ENCODE measurements at places on chromosomes 6 and 20.

GRCh38 chr6:83970582-83970981 lies 63.0 kb upstream of the MRAP2 start:
- DNase-seq, result no peak

- no peak for DNase-seq
Measured at GRCh38 chr6:77326029-77326428, 137.3 kb downstream of the HTR1B start.

DNA sequence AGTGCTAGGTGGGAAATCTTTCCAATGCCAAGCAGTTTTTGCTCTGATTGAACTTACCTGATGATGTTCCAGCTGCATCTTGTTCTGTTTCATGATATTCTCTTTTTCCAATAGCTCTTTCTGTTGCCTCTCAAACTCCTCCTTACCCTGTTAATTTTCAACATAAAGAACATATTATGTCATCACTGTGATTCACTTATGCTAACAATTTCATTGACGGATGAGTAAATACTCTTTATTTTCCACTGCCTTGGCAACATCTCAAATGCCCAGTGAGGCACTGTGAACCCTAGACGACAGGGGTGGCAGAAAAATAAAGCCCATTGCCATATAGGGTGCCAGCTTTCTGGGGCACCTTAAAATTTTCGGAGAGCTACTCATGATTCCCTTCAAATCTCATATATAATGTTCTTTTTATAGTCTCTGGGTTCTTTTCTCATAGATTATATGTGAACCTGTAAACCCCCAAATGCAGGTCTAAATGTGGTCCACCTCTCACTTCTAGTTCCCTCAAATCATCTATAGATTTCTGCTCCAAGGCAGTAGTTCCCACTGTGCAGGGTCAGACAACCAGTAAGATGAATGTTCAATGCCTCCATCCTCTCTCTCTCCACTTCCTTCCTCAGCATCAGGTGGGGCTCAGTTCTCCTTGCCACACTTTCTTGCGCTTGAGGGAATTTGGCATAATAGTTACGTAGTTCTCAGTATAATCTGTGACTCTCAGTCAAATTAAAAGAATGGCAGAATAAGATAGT lies 44.1 kb downstream of the NEDD9 start:
- no peak for DNase-seq

- DNase-seq, result no peak
Measured at GRCh38 chr6:81763968-81764367, 11.5 kb upstream of the TENT5A start.

GRCh38 chr20:31605031-31605901 lies at the start of gene ID1:
Gene ID1, plus strand, starts transcription at chr20:31605289. Its CDS starts 99 bp downstream, at chr20:31605388.
- peak; percentile 93 for DNase-seq

- DNase-seq, result peak; percentile 42
Measured at GRCh38 chr6:106511288-106512047, 117.8 kb downstream of the RTN4IP1 start.

- DNase-seq, result peak; percentile 48
Measured at GRCh38 chr6:155093430-155093829, 98.3 kb downstream of the TIAM2 start.

DNA sequence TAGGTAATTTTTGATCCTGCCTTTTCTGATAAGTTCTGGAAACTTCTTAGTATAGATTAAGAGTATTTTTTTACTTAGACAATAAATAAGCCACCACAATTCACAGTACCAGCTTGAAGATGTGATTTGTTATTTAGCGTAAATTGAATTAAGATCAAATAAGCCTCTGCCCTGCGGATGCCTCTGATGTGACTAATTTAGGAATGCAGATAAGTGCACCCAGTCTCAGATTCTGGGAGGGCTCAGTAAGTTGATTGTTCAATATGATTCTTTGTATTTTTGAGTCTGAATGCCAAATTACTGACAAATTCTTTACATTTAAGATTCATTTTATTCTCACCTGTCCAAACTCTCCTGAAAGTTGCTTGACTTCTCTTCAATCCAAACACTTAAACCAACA lies 147.5 kb downstream of the THBS2 start:
- DNase-seq, result no peak

- no peak for DNase-seq
Measured at GRCh38 chr20:40582531-40582930, 106.5 kb downstream of the MAFB start.

GRCh38 chr6:163260111-163260895 lies 154.2 kb upstream of the QKI start:
- DNase-seq, result no peak

GRCh38 chr6:148501178-148501590 lies 158.5 kb downstream of the SASH1 start:
- DNase-seq, result no peak

GRCh38 chr6:105257340-105257739 lies 77.5 kb upstream of the POPDC3 start:
- no peak for DNase-seq

DNA sequence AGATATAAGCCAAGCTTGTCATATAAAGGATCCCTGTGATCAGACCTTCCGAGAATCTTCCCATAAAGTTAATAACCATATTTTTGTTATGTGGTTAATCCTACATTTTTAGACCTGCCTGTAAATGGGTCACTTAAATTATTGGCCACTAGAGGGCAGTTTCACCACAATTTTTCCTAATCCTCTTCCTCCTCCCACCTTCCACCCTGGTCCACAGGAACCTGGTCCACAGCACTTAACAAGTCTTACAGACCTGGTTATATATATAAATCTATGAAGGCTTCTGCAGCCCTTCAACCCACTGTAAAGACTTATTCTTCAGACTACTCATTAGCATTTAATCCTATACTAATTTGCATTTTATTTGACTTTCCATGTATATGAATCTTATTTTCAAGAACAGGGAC lies 28.3 kb downstream of the MRS2 start:
- DNase-seq, result peak; percentile 47

DNA sequence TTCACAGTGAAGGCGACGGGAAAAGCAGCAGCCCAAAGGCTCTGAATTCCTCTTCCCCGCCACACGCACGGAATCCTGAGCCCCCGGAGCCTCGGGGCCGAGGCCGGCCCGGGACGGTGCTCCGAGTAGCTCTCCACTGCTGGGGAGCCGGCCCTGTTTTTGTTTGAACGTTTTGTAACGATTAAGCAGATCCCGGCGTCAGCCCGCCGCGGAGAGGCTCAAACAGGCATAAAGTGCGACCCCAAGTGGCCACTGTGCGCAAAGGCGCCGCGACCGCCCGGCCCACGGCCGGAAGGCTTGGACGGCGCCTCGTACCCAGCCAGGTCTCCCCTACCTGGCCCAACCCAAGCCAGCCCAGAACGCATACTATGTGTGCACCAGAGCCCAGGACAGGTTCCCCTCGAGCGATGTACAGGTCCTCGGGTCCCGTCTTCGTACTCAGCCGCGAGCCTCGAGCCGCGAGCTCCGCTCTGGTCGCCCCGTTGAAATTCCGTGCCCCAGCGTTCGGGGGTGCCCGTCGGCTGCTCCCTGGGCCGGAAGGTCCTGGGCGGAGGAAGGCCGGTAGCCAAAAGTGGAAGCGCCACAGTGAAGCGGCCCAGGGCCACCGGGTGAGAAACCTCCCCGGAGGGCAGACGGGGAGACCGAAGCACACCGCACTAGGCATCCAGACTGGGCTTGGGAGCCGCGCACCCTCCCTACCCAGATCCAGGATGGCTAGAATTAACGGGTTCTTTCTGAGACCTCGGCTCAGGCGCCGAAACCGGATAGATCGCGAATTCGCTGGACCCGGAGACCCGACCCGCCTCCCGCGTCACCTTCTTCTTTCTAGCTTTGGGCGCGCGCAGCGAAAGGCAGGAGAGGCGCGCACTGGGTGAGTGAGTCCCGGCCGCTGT lies 1.2 kb upstream of the MAFB start:
- peak; percentile 53 for DNase-seq

DNA sequence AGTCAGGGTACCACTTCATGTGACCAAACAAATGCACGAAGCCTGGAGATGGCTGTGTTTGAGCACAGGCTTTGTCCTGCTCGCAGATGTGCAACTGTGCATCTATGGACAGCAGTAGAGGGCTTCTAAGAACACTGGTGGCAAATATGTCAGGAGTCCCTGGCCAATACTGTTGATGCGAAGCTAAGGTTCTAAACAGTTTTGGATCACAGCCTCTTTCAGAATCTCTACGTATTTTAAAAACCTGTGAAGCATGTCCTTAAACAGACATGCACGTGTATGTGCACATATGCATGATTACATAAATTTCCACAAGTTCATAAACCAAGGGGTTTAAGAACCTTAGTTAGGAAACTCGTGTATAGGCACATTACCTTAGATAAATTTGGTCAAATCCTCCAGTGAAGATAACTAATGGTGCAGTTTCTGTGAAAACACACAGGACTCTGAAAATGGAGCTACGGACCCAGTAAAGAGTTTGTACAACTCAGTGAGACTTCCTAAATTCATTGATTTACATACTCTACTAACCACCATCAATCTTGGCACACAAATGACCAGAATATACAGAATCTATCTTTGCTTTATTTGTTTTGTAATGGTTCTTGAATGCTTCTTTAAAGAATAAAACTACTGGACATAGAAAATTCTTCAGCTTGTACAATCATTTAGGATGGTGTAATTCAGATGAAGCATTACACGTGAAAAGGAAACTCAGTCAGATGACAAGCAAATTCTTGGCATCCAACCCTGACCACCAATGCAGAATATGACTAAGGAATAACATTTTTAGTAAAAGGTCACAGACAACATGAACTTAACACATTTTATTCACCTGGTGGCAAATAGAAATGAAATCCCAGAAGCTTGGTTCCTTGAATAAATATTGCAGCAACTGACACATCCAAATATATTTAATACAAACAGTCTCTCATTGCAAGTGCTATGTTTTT lies 27.4 kb downstream of the KCNQ5 start:
- DNase-seq, result no peak

GRCh38 chr6:160421854-160422253 lies 73.7 kb downstream of the SLC22A3 start:
- no peak for DNase-seq

DNA sequence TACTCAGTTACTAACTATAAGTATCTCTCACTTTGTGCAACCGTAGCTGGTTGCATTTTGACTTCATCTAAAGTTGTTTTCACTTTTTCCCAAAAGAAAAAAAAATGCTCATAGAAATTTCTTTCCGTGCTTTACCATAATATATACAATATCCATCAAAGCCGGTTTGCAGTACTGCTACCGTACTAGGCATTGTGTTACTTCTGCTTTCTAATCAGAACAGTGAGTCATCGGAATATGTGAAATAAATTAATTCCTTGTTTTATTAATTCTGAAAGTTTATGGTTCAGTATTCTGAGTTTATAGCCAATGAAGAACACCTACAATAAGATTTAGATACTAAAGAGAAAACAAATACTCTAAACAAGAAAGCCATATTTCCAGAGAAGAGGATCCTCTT lies 72.5 kb downstream of the TNFRSF21 start:
- no peak for DNase-seq

DNA sequence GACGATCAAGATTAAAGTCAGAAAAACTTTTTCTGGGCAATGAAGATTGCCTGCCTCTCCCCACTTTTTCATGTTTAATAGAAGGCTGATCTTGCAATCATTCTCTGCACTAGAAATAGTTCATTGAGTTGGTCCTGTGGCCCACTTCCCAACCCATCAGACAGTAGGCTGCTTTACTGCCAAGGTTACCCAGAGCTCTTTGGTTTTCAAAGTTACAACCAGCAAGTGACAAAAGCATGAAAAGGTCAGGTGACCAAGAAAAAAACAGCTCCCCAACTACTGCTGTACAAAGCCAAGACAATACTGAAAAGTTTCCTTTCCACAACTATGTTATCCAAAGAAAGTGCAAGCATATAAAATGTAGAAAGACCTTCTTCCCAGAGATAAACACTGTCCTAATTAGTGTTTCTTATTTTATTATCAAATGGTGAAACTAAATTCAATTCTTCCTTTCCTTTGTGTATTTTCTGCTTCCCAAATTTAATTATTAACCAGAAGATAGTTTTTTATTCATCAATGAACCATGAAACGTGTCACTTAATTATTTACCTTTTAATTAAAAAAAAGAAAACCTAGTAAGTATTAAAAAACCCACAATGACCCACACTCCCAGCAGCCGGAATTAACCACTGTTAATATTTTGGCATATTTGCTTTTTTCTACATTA lies 16.6 kb downstream of the DNAAF9 start:
- DNase-seq, result no peak

DNA sequence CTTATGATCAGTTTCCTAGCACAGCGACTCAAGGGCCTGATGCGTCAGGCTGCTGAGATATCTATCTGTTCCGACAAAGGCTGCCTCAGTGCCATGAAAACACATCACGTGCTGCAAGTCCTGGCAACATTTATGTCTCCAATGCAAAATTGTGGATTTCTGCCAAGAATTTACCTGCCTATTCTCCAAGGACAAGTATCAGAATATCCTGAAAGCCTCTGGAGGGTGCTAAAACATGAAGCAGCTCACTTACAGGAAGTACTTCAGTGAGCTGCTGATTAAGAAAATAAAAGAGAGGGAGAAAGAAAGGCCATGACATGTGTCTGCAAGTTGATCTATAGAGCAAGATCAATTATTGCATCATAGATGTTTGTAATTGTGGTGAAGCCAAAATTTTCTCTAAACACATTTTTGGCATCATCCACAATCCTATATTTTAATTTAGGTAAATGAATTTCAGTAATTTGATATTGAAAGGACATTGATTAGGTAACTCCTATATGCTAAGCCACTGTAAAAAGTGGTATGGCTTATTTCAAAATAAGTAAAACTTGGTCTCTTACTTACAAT lies 25.8 kb upstream of the TPBG start:
- no peak for DNase-seq

DNA sequence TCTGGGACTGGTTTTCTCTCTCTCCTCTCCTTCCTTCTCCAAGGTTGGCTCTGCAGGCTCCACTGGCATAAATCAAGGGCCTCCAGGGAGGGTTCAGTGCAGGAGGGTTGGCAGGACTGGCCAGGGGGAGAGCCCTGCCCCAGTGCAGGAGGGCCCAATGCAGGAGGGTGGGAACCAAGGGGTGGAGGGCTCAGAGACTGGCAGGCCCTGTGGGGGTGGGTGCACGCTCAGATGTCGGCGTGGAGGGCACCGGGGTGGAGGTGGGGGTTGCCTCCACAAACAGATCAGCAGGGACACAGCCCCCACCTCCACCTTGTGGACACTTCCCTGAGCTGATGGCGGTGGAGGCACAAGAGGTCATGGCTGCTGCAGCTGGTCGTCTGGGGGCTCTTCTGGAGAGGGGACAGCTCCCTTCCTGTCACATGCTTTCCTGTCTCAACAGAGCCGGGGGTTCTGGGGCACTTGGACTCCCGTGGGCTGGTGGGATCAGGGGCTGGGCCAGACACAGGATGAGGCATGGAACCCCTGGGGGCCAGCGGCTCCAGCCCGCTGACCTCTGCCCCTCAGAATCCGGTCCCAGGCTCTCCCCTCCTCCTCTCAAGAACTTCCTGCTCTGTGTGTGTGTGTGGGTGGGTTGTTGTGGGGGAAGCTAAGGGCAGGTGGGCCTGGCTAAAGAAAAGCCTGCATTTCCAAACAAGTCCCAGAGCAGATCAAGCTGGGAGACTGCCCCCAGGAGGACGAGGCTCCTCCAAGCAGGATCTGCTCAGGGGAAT lies 2.7 kb upstream of the ABHD16B start:
- DNase-seq, result no peak

Data from CD4-positive, alpha-beta T cell treated with Interleukin-17A for 1 hour (primary cell).